ENCODE measurements at places on chromosomes 4 and X.

GRCh38 chr4:11050766-11051165, 366.2 kb upstream of the CLNK start:
- DNase-seq: no peak

- DNase-seq: no peak
Observed at GRCh38 chr4:85455942-85456341, 19.0 kb upstream of the ARHGAP24 start.

GRCh38 chrX:117990438-117990837, 126.2 kb downstream of the KLHL13 start:
- DNase-seq: no peak

DNA sequence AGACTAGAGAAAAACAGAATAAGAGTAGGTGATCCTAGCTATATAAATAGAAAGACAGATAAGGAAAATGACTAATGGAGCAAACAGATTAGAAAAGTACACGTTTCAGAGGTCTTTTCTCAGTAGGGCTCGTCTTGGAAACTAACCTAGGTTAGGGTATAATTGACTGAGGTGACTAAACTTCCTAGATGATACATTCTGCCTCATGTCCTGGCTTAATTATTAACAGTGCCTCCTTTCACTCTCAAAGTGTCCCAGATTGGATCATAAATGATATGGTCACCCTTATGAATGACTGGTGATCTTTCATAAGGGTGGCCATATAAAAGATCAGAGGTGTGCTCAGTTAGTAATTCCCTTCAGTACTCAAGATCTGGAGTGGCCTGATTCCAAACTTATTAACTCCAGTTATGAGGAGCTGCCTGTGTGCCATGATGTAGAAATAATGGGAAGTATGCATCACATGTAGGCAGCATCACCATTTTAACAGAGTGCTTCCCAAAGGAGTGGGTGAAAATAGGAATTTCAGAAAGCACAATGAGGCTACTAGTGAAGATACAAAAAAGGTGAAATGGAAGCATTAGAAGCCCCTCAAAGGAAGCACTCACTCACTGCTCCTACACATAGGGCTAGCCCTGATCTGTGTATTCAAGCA, 14.7 kb upstream of the GRIA3 start:
- no peak for DNase-seq

DNA sequence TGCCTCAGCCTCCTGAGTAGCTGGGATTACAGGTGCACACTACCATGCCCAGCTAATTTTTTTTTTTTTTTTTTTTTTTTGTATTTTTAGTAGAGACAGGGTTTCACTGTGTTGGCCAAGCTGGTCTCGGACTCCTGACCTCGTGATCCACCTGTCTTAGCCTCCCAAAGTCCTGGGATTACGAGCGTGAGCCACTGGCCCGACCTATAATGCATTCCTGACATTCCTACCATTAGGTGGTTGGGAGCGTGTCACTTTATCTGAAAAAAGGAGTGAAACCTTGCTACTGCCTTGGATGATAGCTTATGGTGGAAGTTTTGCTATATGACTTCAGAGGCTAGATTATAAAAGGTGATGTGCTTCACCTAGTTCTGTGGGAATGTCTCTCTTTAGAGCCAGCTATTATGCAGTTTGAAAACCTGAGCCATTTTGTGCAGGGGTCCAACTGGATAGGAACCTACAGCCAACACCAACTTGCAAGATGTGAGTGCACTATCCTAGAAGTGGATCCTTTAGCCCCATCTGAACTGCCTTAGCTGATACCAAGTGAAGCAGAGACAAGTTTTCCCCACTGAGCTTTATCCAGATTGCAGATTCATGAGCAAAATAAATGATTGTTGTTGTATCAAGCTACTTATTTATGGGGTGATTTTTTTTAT, 29.8 kb upstream of the EMCN start:
- no peak for DNase-seq
